ENCODE measurements at places on chromosomes 5 and 9.

DNA sequence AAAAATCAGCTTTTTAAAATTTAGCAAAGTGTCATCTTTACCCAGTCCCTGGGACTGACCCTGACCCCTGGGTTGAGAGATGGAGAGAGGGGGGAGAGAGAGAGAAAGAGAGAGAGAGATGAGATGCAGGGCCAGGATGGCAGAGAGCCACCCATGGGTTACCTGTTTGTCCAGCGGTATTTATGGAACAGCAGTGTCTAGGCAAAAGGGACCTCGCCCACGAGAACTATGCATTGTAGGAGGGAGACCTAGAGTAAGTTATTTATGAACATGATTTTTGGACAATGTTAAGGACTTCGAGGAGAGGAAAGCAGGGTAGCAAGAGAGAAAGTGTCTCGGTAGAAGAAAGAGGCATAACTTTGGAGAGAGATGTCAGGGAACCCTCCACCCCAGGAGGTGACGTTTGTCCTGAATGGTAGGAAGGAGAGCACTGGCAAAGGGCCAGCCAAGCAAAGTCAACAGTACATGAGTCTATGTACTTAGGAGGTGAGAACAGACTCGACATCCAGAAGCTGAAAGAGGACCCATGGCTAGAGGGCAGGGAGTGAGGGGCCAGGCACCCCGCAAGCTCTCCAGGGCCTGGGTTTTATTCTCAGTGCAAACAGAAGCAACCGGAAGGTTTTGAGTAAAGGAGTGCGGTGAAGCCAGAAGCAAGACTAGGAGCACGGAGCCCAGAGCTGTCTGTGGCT is 30.5 kb upstream of the MSX2 start:
- peak; percentile 48 for DNase-seq

GRCh38 chr5:129670957-129671500 is 76.9 kb upstream of the MINAR2 start:
- no peak for DNase-seq

DNA sequence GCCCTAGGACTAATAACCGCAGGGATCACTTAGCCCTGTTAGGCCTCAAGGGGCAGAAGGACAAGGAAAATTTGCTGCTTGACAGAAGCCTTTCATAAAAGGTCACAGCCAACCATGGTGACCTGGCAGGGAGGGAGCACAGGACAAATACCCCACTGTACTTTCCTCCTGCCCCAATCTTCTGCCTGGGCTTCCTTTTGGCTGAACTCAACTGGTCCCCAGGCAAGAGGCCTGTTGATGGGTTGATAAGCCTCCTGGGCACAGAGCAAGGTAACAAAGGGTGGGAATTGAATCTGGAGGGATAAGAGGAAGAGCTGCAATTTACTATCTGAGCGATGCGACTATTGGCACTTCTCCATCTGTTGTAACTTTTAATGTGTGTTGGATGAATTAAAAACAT is 392.9 kb downstream of the RASEF start:
- no peak for DNase-seq

GRCh38 chr9:126375386-126375785 is 48.8 kb downstream of the MVB12B start:
- no peak for DNase-seq

- no peak for DNase-seq
Observed at GRCh38 chr9:123416176-123416575, 60.2 kb downstream of the CRB2 start.

DNA sequence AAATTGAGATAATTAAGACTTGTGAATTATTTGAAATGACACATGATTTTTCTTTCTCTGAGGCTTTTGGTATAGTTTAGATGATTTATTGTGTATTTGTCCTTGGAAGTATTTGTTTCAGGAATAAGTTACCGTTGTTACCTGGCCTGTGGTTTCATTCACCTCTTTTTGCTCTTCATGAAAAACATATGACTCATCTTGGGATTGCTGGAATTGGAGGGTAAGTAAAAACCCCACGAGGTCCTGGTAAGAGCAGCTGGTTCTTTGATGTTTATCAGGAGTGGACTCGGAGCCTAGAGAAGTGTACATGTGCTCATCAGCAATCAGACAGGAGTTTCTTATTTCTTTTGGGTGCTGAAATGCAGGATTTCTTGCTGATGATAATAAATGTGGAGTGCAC is 275.3 kb downstream of the PSAT1 start:
- no peak for DNase-seq

- DNase-seq: no peak
Observed at GRCh38 chr5:55232985-55233928, at the start of gene CCNO. CCNO (minus strand) TSS chr5:55233608; CDS start chr5:55233523, 85 bp downstream.

DNA sequence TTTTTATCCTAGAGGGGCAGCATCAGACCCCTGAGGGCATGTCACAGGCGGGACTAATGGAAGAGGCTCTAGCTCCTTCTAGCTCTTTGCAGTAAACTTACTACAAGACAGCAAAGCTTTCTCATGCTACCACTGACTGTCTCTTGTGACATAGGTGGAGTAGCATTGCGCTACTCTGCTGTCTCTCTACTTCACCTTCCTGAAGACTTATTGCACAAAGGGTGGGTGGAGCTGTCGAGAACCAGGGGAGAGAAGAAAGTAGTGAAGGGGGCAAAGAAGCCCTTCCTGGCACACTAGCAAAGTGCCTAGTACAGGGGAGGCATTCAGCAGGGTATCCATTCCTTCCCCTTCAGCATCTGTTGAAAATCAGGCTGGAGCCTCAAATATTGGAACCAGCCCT is 36.1 kb upstream of the NEK6 start:
- peak; percentile 10 for DNase-seq

DNA sequence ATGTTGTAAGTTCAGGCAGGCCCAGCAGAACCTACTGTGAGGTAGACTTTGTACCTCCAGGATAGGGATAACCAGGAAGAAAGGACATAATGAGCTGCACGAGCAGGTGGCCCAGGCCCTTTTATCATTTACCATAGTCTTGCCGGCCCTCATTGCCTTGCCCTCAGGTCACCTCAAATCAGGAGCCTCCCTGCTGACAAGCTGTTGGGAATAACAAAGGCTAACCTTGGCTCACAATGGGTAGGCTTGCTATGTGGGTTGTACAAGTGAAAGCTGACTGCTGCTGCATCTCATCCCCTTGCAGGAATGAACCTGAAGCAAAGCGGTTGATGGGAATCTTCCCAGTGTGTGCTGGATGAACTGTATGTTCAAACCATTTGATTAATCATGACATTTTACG is 159.5 kb upstream of the ACTBL2 start:
- DNase-seq: no peak

GRCh38 chr5:7753596-7753995 is 97.3 kb downstream of the CFAP90 start:
- no peak for DNase-seq

- no peak for DNase-seq
Observed at GRCh38 chr9:109791003-109791677, 11.1 kb downstream of the PALM2AKAP2 start.

- no peak for DNase-seq
Observed at GRCh38 chr9:34513567-34514214, 9.1 kb downstream of the ENHO start.

DNA sequence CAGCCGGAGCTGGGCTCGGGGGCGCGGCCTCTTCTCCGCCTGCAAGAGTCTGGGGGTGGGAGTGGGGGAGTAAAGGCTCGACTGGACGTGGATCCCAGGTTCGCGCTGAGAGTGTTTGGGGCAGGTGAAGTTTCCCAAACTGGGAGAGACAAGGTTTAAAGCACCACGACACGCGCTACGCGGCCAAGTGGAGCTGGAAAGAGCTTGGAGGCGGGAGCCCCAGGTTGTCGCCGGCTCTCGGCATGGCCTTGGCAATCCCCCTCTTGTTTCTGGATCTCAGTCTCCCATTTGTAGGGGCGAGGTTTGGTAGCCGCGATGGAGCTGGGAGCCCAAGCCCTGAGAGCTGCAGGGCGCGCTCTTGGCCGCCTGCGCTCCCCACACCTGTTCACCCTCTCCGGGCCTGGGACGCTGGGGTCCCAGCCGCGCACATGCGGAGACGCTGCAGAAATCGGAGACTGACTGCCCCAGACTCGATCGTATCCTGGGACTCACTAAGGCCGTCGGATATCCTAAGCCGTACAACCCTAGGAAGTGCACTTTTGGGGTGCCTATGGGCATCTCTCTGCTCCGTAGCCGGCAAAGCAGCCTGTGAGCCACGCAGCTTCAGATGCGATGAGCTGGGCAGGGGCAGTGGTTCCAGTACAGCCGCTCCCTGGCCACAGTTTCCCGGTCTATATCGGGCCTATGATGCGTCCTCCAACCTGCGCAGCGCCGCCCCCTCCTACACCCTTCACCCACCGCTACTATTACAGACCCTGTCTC is 937 bp downstream of the TMOD1 start:
- DNase-seq: no peak

DNA sequence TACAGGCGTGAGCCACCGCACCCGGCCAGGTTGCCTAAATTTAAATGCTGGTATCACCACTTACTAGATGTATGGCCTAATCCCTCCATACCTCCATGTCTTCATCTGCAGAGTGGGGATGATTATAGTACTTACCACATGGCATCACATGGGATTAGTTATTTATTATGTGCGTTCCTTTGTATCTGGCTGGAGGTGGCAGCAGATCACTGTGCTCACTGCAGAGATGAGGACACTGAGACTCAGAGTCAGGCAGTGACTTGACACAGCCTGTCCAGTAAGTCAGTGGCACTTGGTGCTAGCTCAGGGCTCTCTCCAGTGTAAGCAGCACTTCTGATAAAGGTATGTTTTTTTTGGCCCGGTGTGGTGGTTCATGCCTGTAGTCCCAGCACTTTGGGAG is 38.4 kb upstream of the HAND1 start:
- DNase-seq: no peak

GRCh38 chr9:95508968-95509850 is 7.6 kb downstream of the PTCH1 start:
- DNase-seq: peak; percentile 67

DNA sequence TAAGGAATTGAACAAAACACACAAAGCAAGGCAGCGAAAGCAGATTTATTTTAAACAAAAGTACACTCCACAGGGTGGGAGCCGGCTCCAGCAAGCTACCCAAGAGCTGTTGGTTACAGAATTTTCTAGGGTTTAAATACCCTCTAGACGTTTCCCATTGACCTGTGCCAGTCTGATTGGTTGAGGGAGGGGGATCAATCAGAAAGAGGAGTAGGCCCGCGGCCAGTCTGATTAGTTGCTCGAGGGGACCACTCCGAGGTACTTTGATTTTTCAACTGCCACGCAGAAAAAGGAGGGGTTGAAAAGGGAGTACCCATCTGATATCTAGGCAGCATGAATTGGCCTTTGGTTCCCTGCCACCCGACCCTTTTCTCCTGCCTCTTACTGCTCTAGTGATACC is 998 bp downstream of the SRP19 start:
- no peak for DNase-seq
